ENCODE measurements at places on chromosomes 5 and 9.

- DNase-seq = no peak
Measured at GRCh38 chr5:95027151-95027721, 257.7 kb downstream of the MCTP1 start.

DNA sequence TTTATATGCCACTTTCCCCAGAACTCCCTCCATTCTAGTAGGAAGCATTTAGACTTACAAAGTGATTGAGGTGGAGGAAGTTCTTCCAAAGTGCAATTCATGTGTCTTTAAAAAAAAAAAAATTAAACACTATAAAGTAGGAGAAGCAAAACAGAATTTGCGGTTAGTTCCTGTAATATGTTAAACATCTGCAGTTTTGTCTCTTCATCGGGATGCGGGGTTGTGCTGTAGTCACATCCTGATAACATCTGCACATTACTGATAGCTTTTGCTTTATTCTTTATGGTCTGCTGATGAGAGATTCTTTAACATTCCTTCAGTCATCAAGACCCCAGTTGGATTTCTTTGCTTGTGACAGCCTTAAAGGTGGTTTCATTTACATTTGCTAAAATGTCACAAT, 694.3 kb downstream of the NR2F1-AS1 start:
- DNase-seq = no peak

DNA sequence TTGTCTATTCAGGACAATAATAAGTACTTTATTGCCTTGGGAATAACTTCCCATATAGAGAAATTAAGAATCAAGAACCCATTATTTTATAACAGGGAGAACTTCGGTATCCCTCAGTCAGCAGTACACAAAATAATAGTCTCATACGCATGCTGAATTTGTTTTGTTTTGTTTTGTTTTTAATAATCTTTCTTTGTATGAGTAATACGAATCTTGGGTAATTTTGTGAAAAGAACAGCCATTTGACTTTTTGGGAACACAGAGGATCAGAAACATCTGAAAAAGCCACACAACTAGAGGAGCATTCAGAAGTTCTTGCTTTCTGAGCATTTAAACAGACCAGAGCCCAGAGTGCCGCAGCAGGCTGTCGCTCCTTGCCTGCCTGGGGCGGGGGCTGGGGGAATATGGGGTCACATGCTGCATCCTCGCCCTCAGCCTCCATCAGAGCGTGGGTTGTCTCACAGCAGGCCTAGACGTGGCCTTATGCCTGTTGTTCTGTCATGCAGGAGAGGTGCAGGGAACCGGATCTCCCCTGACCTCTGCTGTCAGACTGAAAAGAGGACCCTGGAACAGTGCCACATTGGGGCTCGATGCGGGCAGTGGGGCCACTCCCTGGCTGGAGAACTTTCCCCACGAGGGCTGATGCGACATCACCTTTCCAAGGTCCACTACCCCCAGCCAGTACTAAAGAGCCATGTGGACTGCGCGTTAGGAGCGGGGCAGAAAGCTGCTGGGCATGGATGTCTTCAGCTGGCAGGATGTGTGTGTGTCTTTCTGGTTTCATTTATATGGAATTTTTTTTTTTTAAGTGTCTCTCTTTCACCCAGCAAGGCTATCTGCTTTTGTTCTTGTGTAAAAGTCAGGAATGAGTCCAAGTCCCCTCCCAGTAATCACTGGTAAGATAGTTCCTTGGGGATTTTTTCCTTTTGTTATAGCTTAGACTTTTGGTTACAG, 133.4 kb upstream of the OTULINL start:
- DNase-seq = peak; percentile 32

DNA sequence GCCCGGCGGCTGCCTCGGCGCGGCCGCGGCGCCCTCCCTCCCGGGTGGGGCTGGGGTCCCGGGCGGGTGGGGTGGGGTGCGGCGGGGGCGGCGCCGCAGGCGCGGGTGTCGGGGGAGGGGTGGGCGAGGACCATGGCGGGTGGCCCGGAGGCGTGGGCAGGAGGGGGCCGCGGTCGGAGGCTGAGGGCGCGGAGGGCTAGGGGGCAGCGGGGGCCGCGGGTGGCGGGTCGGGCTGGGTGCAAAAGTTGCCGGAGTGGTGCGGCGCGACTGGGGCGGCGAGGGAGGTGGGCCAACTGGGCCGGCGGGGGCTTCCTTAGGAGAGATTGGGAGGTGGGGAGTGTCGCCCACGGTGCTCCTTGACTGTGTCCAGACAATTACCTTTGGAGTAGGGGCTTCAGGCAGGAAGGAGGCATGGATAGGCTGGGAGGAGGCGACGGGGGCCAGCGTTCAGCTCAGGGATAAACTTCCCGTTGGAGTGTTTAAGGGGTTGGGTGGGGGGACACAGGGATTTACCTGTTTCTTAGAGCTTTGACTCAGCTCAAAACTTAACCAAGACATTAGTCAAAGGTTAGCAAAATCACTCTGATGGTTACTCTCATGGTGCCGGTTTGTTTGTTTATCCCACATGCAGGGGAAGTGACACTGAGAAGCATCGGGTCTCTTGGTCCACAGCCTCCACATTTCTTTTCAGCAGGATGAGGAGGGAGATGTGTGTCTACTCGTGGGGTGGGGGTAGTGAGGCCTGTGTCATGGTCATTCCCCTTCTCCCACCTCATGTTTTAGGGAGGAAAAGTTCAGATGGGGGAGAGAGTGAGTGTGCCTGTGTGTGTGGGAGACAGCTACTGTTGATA, 859 bp downstream of the CSNK1G3 start:
- DNase-seq = peak; percentile 51

DNA sequence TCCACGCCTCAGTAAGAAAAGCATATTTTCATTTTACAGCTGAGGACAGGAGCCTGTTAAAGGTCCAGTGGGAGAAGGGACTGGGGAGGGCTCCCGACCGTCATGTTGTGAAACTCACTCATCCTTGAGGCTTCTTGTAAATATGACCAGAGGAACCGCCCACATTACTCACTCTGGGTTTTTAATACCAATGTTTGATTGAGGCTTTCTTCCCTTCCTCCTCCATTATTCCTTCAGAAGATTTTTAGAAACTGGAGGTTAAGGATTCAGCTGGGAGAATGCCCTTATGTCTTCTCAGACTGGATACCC, 61.4 kb upstream of the GLRX start:
- DNase-seq = no peak

GRCh38 chr5:177548495-177548894, 5.9 kb downstream of the FAM193B start:
- no peak for DNase-seq

DNA sequence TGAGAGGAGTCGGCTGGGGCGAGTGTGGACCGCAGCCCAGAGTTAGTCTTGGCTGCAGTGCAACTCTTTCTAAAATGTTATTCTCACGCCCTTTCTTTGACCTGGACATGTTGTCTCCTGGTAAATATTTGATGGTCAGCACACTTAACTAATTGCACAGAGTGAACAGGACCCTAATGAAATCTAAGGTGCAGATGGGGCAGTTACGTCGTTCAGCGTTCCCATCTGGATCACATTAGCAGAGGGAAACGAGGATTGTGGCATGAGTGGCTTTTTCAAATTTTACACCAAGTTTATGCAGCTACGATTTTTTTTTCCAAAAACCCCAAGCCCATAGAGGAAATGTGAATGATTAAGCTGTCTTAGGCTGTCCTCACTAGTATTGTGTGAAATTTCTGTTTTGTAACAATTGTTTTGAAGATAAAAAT, 483 bp downstream of the C9orf85 start:
- DNase-seq = no peak

DNA sequence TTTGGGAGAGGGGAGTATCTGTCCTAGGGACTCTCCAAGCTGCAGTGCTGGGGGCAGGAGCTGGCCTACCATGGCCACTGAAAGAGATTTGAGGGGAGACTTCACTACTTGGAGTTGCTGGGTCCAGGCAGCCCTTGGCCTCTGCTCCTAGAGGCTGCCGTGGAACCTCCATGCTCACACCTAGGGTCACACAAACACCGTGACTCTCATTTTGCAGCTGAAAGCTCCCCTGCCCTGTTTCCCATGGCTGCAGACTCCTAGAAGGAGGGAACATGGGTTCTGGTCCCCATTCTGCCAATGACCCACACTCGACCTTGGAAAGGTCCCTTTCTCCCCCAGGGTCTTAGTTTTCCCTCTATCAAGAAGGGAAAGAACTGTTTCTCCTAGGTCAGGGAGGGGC, 147.1 kb upstream of the PPP1R26 start:
- no peak for DNase-seq

- DNase-seq = no peak
Measured at GRCh38 chr9:93235300-93235960, 51.5 kb downstream of the WNK2 start.

DNA sequence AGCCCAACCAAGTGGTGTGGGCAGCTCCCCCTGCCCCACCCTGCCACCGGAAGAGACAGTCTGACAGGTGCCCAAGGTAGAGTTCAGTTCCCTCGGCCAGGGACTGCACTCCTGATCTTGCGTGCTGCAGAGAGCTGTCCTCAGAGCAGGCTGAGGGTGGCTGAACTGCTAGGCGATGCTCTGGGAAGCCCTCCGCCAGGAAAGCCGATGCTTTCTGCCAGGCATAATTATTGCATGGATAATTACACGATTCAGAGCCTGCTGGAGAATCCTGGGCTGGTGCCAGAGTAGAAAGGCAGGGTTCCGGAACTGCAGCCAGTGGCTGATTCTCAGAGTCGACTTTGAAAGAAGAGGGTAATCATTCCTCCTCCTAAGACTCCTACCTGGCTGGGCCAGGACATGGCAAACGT, 19.3 kb downstream of the KCNIP1 start:
- peak; percentile 75 for DNase-seq

- peak; percentile 55 for DNase-seq
Measured at GRCh38 chr5:41246376-41246775, 33.0 kb upstream of the C6 start.

DNA sequence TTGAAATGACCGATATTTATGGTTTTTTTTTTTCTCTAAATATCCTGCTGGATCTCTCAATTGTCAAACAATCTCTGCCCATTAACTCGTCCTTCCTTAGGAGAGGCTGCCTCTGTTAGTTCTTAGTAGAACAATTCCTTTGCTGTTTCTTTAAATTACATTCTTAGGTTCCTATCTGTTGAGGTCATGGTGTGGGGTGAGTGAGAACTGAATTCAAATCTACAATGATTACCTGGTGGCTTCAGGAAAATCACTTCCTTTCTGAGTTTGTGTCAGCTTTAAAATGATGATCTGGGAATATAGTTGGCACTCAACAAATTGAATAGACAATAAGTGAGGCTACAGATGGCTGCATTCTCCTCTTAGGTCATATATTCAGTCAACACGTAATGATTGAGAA, 82.1 kb upstream of the TNFSF8 start:
- no peak for DNase-seq

- peak; percentile 36 for DNase-seq
Measured at GRCh38 chr9:119175581-119175980, 193.7 kb downstream of the BRINP1 start.

DNA sequence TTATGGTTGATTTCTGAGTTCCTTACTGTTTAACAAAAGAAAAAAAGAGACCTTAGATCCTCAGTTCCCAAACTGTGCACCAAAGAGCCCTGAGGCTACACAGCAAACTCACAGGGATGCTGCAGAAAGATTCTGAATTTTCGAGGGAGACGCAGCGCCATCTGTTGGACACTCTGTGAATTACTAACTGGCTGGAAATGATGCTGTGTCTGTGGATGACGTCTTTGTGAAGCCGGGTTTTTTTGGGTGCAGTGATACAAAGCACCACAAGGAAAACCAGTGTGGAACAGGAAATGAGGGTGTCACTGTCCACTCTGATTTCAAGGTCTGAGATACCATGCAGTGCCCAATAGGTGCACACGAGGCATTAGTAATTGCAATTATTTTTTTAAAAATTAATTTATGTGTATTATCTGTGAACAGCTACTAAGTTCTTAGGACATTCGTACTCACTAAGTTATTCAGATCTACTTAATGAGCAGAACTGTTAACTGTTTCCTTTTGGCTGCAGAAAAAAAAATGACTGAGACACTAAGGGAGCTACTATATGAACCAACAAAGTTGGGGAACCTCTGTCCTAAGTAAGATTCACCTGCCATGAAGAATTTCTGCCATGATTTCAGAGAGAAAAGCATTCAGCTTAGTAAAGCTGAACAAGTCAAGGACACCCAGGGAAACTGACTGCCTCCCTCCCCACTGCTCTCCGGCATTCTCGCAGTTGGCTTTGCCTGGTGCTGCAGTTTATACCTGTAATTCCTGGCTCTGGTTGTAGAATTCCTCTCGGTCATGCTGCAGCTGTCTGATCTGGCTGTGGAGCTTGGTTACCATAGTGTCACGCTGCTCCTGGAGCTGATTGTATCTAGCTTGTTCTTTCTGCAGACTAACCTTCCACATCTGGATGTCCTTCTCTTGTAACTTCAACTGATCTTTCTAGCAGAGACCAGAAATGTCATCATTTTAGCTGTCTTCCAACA, 23.4 kb downstream of the SPACA9 start:
- peak; percentile 89 for DNase-seq

DNA sequence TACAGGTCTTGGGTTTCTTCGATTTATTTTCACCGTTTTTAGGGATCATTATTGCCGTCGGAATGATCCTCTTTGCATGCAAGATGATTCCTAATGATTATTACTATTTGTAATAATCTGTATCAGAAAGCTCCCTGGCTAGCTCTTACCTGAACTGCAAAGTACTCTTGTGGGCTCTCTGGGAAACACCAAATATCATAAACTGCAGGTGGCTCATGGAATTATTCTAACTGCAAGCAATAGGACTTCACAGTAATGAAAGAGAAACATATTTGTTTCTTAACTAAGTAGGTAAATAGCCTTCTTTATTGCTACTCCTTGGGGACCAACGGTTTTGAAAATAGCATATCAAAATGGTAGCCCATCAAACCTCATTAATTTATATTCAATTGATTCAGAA, 219.4 kb downstream of the NFIB start:
- DNase-seq = no peak

GRCh38 chr5:152004095-152004494, 79.4 kb upstream of the GLRA1 start:
- DNase-seq = no peak

GRCh38 chr9:926976-927375, 49.5 kb upstream of the DMRT3 start:
- no peak for DNase-seq

GRCh38 chr9:79912318-79913070, 340.7 kb downstream of the TLE4 start:
- peak; percentile 73 for DNase-seq

- no peak for DNase-seq
Measured at GRCh38 chr5:152288499-152288898, 116.6 kb downstream of the NMUR2 start.

DNA sequence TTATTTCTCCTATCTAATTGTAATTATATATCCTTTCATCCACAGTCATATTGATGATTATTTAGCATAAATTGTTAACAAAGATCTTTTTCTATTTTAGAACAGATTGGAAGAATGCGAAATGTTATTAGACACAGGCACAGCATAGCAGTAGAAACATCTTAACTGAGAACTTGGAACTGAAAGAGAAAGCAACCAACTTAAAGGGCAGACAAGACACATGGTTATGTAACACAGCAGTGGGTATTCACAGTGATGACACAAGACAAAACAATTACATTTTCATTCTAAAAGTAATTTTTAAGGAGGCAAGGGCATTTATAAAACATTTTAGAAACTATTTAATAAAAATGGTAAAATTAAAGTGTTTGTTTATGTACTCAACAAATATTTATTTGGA, 57.7 kb upstream of the MEF2C start:
- no peak for DNase-seq
